Stimulated activated CD8-positive, alpha-beta memory T cell treated with anti-CD3 and anti-CD28 coated beads, Interleukin-4, amount 100 ng/mL, for 1 hour (primary cell): ENCODE measurements at places on chromosomes 3 and 15.
A peak's percentile ranks its signal among the peaks of the same experiment; 100 is the strongest.

DNA sequence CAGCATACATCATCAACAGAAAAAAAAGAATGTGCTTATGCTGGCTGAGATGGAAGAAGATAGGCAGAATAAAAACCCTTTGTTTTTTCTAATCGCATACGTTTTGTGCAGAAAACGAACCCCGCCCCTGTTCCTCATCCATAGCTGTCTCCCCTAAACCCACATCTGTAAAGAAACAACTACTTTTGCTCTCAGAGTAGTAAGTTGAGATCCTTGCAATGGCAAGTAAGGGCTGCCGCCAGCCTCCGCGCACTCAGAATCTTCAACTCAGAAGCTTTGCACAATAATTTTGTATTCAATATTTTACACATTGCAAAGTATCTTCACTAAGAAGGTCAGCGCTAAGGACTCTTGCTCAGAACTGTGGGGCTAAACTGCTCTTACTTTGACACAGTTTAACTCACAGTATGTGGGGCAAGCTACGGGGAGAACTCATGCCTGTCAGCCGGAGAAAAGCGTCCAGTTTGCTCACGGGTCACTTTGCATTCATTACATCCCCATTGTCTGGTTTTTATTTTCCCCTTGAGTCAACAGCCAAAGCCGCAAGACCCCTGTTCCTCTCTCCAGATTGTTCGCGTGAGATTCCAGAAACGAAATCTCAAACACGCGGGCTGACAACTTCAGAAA, 1.0 kb downstream of the LYSMD4 start:
- no peak for DNase-seq

- DNase-seq: peak; percentile 46
These were observed 1.9 kb downstream of the CHST2 start for GRCh38 chr3:143121241-143122088.

- DNase-seq: no peak
These were observed 32.9 kb downstream of the CHP1 start for GRCh38 chr15:41263891-41264351.

DNA sequence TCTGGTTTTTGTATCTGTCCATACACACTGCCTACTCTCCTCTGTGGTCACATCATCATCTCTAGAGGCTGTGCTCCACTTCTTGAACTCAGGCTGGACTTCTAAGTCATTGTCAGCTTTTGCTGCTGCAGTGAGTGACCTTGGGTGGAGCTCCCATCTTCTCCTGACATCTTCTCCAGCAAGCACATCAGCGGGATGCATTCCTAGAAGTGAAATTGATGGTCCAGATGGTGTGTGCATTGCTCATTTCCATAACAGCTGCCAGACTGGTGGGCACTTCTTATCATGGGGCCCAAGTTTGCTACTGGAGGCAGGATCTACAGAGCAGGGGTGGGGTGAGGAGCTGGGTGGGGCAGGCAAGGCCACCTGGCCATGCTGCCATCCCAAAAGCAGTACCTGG, 109.9 kb downstream of the DNAJB8 start:
- no peak for DNase-seq

GRCh38 chr3:157650699-157651098, 147.5 kb upstream of the VEPH1 start:
- DNase-seq: no peak

DNA sequence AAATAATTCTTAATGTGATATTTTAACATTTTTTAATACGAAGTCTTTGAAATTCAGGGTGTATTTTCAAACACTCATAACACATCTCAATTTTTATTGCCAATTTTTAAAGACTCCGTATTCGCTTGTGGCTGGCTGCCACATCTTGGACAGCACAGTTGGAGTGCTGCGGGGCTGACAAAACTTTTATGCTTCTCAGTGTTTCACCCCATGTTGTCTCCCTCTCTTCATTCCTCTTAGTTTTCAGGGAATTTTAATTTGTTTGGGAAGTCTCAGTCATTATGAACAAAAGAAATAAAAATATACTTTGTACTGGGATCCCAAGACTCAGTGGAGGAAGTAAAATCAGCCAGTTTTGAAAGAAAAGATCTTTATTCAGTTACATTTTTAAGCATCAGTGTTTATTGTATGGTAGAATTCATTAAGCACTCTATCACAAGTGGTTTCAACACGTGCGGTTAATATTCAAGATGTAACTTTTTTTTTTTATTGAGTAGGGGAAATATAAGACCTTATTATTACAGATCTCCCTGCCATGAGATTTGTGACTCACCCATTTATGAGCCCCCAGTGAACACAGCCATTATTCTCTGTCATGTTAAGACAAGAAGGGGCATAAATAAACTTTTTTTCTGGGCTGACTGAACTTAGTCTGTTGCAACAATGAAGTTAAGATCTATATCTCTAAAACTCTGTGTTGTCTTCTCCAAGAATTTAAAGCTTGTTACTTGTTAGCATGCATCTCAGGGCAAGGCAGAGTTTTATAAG, 26.8 kb downstream of the KAT2B start:
- no peak for DNase-seq

- no peak for DNase-seq
These were observed 19.0 kb downstream of the SMAD6 start for GRCh38 chr15:66721020-66721419.

DNA sequence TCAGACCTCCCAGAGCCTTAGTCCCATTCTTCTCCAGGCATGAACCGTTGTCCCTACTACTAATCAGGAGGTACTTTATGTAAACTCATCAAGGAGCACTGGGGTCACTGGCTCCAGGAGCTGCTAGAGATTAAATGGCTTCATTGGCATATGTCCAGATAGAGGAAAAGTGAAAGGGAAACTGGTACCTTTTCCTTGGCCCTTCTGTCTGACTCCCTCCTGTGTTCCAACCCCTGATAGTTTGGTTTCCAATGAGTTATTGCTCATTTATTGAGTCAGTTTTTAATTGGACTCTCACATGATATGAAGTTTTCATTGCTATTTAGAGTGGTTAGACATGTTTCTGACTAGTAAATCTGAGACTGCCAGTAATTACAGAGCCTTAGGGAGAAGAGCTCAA, 130.5 kb upstream of the BFSP2 start:
- DNase-seq: no peak

DNA sequence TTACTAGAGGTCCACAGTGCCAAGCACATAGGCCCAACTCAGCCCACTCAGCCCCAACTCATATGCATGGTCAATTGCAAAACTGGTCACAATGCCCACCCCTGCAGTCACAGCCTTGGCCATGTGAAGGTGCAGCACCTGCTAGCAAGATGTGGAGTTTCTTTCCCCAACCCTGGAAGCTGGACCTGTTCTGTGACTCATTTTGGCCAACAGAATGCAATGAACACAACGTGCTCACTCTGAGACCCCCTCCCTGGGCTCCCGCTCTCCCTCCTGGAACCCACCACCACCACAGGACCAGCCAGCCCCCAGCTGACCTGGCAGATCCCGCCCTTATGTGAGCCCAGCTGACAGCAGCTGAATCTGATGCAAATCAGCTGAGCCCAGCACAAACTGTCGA, 34.4 kb downstream of the ALDH1L1 start:
- DNase-seq: no peak

DNA sequence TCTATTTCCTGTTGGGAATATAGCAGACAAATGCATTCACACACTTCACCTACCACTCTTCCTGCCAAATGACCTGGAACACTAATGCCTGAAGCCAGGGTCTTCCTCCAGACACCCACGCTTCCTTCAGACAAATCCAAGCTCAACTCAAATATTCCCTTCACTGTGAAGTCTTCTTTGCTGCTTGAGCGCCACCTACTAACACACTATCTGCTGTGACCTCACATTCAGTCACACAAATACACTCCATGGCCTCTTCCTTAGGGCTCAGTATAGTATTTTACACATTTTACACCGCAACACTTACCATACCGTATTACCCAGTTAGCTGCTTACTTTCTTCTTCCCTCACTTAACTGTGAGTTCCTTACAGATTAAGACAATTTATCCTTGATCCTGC, 149.4 kb downstream of the SHOX2 start:
- no peak for DNase-seq

GRCh38 chr3:190018460-190018859, 102.2 kb downstream of the P3H2 start:
- no peak for DNase-seq

GRCh38 chr3:127012091-127012490, 29.2 kb downstream of the PLXNA1 start:
- no peak for DNase-seq

GRCh38 chr3:114554731-114555130, 260.9 kb downstream of the TIGIT start:
- DNase-seq: no peak

DNA sequence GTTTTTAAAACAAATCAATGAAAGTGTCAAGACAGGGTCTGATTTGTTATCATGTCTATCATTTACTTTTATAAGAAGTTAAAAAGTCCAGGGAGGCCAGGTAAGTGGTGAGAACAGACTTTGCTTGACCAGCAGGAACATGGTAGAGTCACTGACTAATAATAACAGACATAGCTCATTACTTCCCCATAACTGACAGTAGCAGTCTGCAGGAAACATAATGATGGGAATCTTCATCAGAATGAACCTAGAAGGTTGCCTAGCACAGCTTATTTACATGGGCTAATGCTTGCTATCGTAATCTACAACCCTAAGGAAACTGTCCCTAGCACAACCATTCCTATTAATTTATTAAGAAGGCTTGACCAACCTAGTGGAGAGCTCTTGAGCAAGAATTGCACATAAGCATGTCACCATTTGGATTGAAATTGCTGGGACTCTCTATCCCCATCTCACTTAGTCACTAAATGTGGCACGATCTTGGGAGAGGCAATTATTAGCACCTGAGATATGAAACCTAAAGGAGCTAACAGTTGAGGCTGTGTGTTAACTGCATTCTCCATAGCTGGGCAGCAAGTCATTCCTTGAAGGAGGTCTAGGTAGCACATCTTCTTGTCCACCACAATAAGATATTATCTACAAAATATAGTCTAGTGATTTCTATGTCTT, 139.6 kb upstream of the ZBTB20 start:
- no peak for DNase-seq

GRCh38 chr15:66477011-66477410, 20.6 kb downstream of the SNAPC5 start:
- DNase-seq: no peak

DNA sequence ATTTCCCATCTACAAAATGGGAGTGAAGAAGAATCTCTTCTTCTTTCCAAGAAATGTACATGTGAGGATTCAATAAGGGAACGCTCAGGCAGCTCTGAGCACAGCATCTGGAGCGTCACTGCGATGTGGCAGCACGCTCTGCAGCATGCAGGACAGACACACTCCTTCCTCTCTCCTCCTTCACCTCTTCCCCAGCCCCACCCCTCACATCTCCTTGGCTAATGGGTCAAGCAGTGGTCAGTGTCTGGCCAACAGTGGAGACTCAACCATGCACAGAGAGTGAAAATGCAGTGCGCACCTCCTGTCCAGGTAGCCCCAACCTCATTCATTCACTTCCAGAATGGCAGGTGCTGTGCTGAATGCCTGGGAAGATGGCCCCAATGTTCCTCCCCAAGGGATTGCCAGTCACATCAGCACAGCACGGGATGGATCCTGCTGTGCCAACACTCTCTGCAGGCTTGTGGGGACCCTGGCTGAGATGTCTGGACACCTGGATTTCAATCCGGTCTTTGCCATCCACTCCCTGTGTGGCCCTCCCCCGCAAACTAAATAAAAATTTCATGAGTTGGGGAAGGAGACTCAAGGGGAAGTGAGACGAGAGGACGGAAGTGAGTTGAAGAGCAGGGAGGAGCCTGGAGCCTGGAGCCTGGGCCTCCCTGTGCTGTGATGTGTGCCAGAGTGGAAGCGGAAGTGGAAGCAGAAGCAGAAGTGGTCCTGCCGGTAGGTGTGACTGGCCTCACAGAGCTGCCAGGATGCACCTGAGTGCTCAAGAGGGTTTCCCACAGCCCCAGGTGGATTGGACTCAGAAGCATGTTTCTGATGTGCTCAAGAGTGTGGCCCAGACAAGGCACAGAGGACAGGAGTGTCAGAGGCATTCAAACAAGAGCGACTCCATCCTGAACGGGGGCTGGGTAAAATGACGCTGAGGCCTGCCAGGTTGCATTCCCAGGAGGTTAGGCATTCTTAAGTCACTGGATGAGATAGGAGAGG, 163.9 kb downstream of the SMAD6 start:
- DNase-seq: no peak

DNA sequence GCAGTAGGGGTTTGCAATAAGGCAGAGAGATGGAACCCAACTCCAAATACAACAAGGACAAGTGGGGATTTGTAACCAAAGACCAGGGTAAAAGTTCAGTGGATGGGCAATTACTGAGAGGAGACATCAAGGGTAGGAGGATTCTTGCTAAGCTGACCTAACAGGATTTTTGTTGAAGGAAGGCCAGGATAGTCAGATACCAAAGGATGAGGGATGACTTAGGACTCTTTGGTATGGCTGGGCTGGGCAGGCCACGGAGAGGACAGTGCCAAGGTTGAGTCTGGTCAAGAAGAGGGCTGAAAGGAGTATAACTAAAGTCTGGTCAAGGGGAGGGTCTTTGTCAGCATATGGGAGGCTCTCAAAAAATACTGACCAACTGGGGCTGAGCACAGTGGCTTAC, 85.3 kb upstream of the UBE2E2 start:
- DNase-seq: no peak

- no peak for DNase-seq
These were observed 3.5 kb downstream of the PLXND1 start for GRCh38 chr3:129602730-129603560.

- no peak for DNase-seq
These were observed 364.2 kb upstream of the PLSCR5 start for GRCh38 chr3:146969356-146969755.

DNA sequence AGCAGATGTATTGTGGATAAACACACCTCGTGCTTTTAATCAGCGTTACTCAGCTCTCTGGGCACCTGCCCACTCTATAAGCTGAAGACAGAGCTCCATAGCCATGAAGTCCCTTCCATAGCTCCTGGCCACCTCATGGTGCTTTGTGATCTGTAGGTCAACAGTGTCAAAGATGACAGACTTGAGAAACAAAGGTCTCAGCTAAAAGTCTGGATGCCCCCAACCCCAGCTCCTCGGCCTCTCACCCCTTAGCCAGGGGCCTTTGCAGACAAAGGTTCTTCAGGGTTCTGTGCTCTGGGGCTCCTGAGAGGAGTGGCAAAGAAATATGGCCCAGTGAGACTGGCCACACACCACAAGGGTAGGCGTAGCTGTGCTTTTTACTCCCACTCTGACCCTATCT, 168.6 kb downstream of the KLF13 start:
- no peak for DNase-seq

GRCh38 chr15:41971089-41971894, 1.1 kb downstream of the EHD4 start:
- DNase-seq: peak; percentile 56

GRCh38 chr3:77362936-77363335, 323.0 kb downstream of the ROBO2 start:
- no peak for DNase-seq
